ENCODE measurements at places on chromosomes 4 and X.

DNA sequence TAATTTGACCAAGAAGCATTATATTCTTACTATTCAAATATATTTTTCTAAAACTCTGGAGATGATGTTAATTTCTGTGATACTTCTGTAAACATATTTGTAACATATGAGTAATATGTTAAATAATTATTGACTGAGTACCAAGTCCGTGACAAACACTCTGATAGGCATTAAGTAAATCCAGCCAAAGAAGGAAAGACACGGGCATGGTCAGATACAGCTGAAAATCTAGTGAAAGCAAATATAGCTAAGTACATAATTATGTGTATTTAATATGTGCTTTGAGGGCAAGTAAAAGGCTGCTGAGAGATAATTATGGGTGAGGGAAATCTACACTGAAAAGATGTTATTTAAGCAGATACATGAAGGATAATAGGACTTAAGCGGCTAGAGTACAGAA lies 1263.6 kb upstream of the ADGRL3 start:
- DNase-seq: no peak

DNA sequence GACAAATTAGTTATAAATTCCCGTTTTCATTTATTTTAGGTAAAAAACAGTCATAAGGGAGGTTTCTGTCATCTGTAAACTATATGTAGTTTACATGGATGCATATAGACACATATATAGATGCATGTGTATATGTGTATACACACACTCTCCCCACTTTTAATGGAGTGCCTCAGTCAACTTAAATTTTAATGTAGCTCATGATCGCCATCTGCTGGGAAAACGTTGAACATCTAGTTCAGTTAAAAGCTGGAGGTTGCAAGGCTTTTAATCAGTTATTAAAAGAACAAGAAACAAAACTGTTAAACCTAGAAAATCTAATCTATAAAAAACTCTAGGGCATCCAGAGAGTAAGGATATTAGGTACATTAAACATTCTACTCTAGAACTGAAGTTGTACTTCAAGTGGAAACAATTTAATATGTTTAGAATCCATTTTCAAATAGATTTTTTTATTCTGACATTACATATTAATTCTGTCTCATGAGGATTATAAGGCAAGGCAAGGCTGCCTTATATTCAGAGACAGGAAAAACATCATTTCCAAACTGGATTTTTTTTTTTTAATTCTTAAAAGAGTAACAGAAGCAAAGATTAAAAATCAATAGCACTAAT lies 122.6 kb downstream of the SHISA3 start:
- DNase-seq: peak; percentile 70

DNA sequence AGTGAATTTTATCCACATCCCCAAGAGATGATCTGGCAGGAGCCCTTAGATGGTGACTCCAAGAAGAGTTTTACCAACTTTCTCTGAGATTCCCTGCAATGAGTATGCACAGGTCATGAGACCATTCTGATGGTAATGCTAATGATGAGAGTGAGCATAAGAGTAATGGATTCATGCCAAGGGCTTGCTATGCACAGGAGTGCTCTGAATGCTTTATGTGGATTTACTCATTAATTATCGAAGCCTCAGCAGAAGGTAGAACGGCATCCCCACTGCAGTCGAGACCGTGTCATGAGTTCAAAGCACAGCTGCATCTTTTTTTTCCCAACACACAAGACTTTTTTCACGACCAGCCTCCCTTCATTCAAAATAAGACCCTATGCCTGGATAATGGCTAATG lies 355.0 kb downstream of the RAB28 start:
- no peak for DNase-seq

GRCh38 chr4:161519611-161520010 lies 644.2 kb downstream of the FSTL5 start:
- no peak for DNase-seq

- DNase-seq: no peak
Measured at GRCh38 chr4:2078584-2078983, 19.5 kb downstream of the NAT8L start.

GRCh38 chr4:124067046-124067445 lies 645.5 kb downstream of the ANKRD50 start:
- no peak for DNase-seq

DNA sequence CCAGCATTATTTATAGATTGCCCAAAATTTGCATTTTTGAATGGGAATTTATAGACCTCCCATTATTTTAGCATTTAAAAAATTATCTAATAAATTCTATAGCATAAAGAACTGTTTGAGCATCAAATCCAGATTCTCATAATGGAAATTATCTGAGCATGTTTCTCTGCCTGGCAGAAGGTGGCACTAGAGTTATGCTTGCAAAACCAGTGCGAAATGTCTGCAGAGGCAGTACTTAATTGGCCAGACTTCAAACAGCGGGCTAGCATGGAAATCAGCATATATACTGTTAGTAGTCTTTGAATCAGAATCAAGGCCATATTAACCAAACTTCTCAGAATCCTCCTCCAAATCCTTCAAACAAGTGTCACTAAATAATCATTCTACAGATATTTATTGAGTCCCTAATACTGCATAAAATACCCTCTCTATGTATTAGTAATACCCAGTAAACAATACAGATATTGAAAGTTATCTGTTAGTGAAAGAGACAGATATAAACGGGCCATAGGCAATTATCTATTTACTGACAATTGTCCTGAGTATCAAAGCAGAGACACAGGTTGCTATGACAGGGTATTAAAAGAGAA lies 78.7 kb upstream of the DCLK2 start:
- DNase-seq: peak; percentile 57

- no peak for DNase-seq
Measured at GRCh38 chr4:80239480-80240150, 26.8 kb upstream of the FGF5 start.

DNA sequence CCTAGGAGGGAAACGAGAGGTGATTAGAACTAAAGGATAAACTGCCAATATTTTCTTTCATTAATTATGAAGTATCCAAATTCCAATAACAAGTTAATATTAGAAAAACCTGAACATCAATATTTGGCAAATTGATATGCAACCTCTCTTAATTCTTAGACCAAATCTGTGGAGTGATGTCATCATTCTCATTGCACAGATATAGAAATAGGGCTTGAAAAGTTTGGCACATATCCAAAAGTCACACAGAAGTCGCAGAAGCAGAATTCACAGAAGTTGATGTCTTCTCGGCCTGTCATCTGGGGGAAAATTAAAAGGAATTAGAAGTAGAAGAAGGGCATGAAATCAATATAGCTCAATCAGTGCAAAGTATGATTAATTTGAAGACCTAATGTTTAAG lies 36.9 kb downstream of the ENPEP start:
- no peak for DNase-seq

DNA sequence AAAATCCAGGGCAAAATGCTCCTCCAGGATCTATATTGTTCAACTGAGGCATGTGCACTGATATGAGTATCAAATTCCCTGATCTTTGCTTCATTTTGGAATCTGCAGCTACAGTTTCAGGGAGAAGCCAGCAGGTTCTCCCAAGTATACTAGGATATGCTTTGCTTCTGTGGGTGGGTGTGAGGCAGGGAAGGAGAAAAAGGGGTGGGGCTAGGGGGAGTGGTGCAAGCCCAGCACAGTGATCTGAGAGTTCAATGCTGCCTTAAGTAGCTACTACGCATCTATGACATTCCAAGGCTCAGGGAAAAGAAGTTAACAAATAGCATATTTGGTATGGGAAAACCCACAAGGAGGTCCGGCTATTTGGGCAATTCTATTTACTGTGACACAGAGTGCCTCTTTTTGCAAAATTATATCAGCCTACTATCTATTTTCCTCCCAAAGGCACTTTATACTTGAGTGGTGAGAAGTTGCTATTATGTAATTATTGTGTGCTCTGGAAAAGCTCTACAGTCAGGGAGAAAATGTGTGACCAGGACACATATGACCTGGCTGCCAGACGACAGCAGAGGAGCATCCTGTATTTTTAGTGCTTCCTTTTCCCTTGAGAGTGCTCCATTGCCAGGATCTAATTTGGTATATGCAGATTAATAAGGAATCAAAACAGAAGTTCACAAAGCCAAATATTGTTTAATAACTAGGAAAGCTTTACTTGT lies 162.0 kb downstream of the RNF150 start:
- DNase-seq: no peak

- DNase-seq: no peak
Measured at GRCh38 chr4:1086011-1086410, 27.4 kb downstream of the RNF212 start.

- DNase-seq: no peak
Measured at GRCh38 chrX:10851809-10852208, 231.4 kb upstream of the MID1 start.

- DNase-seq: peak; percentile 86
Measured at GRCh38 chr4:104494822-104495559, at the start of gene CXXC4. Gene CXXC4 (minus strand): TSS chr4:104494894. CDS start chr4:104491802, 3,092 bp downstream.

DNA sequence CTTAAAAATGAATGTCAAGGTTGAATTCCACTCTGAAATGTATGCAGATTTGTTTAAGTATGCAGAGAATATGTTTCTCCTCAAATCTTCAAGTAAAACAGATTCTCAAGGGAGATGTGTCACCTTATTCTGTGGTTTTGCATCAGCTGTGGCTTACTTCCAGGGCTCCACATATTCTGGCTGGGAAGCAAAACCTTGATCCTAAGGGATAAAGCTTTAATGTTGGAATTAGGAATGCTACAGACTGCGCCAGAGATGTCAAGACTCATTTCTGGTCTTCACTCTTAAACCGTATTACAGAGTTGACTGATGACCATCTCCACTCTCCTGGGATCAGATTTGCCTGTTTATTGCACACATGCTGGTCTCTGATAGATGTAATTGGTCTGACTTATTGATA lies 143.9 kb upstream of the DIPK2B start:
- DNase-seq: no peak

- DNase-seq: no peak
Measured at GRCh38 chr4:83546786-83547185, 10.9 kb downstream of the GPAT3 start.

GRCh38 chrX:10165580-10166247 lies 8.9 kb downstream of the CLCN4 start:
- no peak for DNase-seq

GRCh38 chrX:127762663-127763062 lies 289.5 kb downstream of the ACTRT1 start:
- DNase-seq: no peak

GRCh38 chrX:130260316-130260715 lies 8.4 kb downstream of the ZNF280C start:
- DNase-seq: no peak

- DNase-seq: no peak
Measured at GRCh38 chrX:101749436-101749835, 89.8 kb upstream of the ARMCX2 start.

DNA sequence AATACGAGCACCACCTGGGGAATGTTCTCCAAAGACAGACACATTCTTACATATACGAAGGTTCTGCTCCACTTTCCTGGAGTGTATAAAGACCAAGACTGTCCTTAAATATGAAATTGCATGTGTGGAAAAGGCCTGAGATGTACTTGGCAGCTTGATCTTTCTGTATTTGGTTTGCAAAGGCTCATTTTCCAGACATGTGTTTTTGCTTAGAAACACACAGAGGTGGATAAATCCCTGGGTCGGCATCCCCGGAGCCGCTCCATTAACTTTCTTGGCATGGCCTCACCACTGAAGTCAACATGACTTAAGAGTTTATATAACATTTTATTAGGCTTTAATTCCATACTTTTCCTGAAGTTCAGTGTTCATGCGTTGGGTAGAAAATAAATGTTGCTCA lies 239.4 kb downstream of the LDB2 start:
- DNase-seq: no peak

- DNase-seq: no peak
Measured at GRCh38 chr4:105994061-105994460, 98.8 kb downstream of the NPNT start.

- DNase-seq: no peak
Measured at GRCh38 chrX:115023139-115023538, 5.7 kb upstream of the IL13RA2 start.

DNA sequence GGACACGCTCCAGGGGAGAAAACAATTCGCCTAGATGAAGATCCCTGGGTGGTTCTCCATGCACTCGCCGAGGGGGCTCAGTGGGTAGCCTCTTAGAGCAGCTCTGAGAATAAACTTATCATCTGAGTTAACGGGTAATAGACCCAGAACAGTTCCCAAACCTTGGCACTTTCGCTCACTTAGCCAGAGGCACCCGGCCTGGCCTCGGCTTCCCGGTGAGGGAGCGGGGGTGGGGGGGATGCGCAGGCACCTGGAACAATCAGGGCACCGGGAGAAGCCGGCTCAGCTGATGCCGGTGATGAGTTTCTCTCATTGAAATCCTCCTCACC lies 405 bp upstream of the ZAR1 start:
- no peak for DNase-seq

DNA sequence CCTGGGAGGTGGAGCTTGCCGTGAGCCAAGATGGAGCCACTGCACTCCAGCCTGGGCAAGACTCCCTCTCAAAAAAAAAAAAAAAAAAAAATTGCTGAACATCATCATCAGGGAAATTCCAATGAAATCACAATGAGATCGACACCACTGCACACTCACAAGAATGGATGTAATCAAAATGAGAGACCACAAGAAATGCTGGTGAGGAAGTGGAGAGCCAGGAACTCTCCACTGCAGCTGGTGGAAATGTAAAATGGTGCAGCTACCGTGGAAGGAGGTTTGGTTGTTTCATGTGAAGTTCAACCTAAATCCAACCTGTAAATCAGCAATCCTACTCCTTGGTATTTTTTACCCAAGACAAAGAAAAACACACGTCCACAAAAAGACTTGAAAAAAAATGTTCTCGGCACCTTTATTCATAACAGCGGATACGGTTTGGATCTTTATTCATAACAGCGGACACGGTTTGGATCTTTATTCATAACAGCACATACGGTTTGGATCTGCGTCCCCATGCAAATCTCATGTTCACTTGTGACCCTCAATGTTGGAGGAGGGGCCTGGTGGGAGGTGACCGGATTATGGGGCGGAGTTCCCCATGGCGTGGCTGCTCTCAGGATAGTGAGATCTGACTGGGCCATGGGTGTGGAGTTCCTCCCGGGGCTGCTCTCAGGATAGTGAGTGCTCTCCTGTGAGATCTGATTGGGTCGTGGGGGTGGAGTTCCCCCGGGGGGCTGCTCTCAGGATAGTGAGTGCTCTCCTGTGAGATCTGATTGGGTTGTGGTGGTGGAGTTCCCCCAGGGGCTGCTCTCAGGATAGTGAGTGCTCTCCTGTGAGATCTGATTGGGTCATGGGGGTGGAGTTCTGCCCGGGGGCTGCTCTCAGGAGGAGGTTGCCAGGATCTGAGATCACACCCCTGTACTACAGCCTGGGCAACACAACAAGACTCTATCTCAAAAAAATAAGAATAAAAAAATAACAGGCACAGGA lies 7.7 kb downstream of the GAK start:
- no peak for DNase-seq

DNA sequence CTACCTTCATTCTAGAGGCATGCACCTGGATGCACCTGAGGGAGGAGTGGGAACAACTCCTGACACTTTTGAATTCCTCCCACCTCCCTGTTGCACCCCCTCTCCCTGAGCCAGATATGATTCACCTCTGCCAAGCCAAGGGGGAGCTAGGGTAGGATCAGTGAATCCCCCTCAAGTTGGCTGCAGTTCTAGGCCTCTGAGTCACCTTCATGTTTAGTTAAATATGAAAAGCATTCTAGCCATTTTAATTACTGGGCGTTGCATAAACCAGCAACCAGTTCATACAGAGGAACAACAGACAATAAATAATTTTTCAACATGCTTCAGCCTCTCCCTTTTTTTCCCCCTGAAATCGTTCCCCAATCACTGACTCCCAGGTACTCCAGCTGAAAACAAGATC lies 1440.2 kb downstream of the ADGRL3 start:
- DNase-seq: no peak

- DNase-seq: no peak
Measured at GRCh38 chrX:97011540-97011939, 127.8 kb downstream of the RPA4 start.

- DNase-seq: peak; percentile 18
Measured at GRCh38 chr4:13980317-13981310, 353.1 kb upstream of the BOD1L1 start.
